ENCODE measurements at places on chromosomes 6 and 20.
A peak's percentile ranks its signal among the peaks of the same experiment; 100 is the strongest.

- no peak for DNase-seq
Measured at GRCh38 chr6:73644030-73644429, 9.8 kb downstream of the SLC17A5 start.

DNA sequence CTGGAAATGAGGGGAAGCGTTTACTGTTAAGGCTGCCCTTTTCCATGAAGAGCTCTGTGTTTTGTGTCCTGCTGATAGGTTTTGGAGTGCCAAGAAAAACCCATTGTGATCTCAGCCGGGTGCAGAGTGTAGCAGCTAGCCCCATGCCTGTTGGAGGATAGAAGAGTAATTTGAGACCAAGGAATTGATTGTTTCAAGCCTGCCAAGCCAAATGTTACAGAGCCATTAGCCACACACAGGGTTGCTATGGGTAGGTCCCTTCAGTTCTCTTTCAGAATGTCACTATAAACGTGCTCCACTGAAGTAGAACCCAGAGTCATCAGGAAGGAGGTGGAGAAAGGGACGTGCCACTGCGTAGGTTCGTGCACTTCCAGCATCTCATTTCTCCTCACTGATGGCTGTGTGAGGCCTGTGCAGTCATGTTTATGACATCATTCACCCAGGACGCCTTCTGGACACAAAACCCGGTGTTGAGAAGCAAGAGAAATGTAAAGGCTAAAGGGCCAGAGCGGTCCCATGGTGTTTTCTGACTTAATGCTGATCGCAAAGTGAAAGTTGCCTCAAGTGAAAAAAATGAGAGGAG lies 6.6 kb downstream of the GMPR start:
- DNase-seq: no peak

DNA sequence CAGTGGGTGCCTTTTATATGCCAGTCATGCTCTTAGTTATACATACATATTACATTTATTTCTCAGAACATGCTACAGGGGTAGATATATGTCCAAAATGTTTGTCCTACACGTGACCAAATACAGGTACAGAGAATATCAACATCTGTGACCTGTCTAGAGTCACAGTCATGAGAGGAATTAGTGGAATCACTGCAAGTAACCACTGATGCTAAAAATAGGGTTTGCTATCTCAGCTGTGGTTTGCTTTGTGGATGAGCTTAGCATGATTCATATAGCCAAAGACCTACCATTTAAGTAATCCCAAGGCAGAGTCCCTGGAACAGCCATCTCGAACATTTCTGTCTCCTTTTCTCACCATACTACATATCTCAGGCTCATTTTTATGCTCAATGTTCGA lies 32.3 kb downstream of the GSTA3 start:
- DNase-seq: no peak

DNA sequence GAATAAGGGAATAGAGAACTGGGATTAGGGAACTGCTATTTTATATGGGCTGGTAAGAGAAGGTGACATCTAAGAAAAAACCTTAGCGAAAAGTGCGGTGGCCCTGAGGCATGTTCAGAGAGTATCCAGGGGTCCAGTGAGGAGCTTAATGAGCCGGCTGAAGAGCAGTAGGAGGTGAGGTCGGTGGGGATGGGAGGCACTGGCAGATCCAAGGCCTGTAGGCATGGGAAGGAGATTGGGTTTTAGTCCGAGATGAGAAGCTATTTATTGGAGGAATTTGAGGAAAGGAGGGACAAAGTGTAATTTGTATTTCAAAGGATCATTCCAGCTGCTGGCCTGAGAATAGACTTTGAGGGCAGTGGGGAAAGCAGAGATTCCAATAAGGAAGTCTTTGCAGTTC lies 123.8 kb downstream of the QKI start:
- no peak for DNase-seq

DNA sequence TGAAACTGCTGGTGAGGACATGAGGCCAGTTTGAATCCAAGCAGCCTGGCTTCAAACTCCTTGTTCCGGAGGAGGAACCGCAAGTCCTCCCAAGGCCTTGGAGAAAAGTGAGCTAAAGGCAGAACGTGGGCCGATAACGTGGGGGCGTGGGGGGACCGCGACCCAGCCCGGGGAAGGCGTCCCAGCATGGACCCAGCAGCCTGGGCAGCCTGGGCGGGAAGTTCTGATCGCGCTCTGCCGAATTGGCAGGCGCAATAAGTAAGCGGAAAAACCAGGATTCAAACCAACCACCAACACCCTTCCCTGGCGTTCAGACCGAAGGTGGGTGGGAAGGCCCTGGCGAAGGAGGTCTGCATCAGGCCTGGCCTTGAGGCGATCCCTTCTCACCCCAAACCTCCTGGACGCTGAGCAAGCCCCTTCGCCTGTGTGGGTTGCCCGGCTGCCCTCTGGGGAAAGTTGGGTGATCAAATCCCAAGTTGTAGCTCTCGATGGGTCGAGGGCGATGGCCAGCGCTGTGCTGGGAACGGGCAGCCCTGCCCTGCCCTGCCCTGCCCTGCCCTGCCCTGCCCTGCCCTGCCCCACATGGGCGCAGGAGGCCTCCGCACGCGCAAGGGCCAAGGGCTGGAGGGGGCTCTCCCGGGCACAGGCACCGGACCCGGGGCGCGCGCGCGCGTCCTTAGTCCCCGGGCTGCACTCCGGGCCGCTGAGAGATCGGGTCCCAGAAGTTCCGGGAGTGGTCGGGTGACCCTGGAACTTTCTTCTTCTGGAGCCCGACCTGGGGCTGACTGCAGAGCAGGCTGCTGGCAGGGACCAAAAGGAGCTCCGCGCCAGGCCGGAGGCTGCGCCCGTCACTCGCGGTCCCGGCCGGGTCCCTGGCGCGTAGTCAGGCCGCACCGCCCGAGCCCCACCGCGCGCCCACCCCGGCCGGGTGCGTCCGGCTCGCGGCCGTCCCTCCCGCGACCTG lies 637 bp upstream of the SLC22A3 start:
- DNase-seq: no peak

GRCh38 chr6:78251931-78252330 lies 599.1 kb downstream of the MEI4 start:
- DNase-seq: no peak

DNA sequence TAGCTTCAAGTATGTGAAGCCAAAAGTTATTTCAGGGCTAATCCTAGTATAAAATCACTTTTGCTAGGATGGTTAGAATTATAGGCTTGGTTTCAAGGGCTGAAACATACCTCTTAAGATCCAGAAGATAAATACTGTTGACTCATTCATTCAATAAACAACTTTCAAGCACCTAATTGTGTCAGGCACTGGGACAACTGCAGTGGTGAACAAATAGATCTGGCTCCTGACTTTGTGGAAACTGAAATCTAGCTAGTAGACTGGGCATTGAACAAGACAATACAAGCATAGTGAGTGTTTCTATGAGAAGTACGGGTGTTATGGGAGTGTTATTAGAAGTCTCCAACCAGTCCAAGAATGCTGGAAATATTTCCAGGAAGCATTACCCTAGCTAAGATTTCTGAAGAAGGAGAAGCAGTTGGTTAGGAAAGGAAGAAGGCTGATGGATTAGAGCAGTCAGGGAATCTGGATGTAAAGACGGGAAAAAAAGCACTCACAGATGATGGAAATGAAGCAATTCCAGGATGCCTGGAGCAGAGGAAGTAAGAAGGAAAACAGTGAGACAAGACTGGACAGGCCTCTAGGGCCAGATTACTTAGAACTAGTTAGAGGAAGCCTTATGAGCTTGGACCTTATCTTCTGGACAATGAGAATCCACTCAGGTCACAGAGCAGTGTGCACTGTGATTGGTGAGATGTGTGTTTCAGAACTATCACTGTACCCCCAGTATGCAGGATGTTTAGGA lies 132.6 kb upstream of the RAB32 start:
- DNase-seq: no peak

DNA sequence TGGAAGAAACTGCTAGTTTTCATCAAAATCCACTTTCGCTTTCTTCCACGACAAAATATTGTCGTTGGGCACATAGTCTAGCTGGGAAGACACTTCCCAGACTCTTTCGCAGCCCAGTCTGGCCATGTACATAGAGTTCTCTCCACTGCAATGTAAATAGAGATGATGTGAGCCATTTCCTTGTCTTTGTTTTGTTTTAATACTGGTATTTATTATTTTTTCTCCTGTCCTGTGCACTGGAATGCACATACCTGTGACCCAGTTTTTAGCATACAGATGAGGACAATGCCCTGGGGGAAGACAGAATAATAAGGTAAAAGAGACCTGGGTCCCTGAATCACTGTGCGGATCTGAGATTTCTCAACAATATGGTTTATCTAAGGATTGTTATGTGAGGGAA lies 149.5 kb upstream of the BMP5 start:
- no peak for DNase-seq

GRCh38 chr6:131949909-131950766 lies 1.0 kb downstream of the CCN2 start:
- DNase-seq: peak; percentile 44

GRCh38 chr20:53852691-53853090 lies 217.7 kb downstream of the BCAS1 start:
- DNase-seq: no peak

DNA sequence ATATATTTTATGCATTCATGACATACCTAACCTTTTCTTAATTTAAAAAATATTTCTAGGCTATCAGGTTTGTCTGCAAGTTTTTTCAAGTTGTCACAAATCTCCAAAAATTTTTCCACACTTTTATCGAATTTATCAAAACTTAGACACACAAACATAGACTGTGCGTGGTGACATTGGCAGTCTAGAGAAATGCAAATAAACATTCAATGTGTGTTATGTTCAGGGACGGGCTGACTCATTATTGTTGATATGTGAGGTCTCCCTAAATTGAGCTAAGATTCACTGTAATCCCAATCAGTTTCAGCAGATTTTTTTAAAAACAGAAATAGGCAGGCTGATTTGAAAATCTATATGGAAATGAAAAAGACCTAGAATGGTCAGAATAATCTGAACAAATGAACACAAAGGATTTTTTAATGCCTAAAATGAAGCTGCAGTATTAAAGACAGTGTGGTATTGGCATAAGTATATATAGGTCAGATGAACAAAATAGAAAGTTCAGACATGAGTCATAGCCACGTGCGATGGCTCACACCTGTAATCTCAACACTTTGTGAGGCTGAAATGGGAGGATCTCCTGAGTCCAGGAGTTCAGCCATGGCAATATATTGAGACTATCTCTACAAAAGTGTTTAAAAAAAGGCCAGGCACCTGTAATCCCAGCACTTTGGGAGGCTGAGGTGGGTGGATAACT lies 19.2 kb downstream of the BLTP3A start:
- peak; percentile 38 for DNase-seq

DNA sequence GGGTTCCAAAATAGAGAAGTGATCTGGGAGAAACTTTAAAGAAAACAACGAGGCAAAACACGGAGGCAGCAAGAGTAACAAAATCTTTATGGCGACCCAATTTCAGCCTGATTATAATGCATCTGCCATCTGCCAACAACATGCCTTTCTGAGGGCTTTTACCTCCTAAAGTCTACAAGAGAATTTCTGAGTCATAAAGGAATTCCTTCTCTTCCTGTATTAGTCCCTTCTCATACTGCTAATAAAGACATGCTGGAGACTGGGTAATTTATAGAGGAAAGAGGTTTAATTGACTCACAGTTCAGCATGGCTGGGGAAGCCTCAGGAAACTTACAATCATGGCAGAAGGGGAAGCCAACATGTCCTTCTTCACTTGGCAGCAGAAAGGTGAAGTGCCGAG lies 226.6 kb downstream of the HACE1 start:
- no peak for DNase-seq

- peak; percentile 68 for DNase-seq
Measured at GRCh38 chr6:89387516-89388201, 24.4 kb downstream of the RRAGD start.

DNA sequence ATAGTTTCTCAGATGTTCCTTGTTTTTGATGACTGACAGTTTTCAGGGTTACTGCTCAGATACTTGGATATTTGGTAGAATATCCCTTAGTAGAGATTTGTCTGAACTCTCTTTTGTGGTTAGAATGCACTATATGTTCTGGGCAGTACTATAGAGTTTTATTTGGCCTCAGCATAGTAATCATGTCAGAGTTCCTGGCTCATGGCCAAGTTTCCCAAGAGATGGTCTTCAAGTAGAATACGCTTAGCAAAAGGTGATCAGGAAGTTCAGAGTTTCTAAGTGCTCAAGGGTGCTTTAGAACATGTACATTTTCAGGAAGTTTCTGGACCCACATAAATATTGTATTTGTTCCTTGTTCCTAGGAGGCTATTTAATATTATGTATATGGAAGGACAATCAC lies 1209.7 kb upstream of the GJE1 start:
- DNase-seq: no peak

DNA sequence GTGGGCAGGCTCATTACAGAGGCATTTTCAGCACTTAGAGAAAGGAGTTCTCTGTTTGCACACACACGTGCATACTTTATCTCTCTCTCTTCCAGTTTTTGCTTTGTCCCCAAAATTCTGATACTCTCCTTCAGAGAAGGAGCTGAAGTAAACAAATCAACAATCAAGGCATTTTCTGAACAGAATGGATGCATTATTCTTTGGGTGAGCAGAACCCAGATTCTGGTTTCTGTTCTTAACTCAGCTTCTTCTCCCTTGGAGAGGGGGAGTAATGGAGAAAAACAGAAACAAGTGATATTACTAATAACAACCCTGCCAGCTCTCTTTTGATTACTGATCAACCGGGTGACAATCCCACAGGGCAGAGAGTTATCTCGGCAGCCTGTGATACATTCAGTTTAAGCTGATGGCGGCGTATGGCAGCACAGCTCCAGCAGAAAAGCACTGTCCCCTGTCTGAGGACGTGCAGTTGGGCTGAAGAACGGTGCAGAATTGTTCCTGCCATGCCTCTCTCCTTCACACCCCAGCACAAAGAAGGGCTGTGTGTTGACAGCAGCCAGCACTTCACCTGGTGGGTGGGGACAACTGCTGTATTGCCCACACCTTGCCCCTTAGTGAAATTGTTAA lies 47.3 kb upstream of the SASH1 start:
- no peak for DNase-seq

GRCh38 chr6:13395272-13396237 lies 67.2 kb upstream of the TBC1D7 start:
- DNase-seq: peak; percentile 62
